Small intestine (tissue), 16 donors: ENCODE measurements at places on chromosomes 1 and 21. TPM values are rescaled to one million over a fixed set of nuclear protein-coding genes. Genes with fewer than 3 reads are reported as not detected.

ZNHIT6 gene
- polyA plus RNA-seq: 2.5 TPM

DNA sequence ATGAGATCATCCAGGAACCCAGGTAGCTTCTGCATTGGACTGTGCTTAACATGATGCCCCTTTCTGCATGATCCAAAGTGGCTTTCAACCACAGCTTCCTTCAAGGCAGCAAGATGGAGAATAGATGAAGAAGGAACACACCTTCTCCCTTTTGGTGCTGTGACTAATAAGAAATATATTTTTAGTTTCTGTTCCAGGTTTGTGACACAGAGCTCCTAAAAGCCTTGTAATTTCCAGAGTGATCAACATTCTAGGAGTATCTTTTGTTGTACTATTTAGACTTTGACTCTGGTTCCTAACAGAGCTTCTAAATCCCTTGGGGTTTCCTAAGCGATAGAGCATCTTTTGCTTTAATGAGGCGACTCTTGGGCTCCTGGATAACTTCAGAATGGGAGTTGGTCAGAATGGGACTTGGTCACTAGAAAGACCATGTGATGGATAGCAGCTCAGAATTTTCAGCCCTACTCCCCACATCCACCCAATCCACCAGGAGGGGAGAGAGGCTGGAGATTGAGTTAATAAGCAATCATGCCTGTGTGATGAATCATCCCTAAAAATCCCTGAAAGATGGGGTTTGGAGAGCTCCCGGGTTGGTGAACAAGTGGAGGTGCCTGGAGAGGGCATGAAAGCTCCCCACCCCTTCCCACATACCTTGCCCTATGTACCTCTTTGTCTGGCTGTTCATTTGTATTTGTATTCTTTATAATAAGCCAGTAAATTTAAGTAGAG, 134.8 kb downstream of the FGGY start:
- peaks cover 7% of the 10 kb centered on the region for H3K36me3 ChIP-seq
- no peak for DNase-seq
- no peaks in the 10 kb centered on the region for H3K27me3 ChIP-seq

XCL1 gene
- 0.54 TPM for polyA plus RNA-seq

KLHDC8A gene
- 1.1 TPM for polyA plus RNA-seq

- no peak overlapping the region for H3K27ac ChIP-seq
- H3K27me3 ChIP-seq: no peaks in the 10 kb centered on the region
- H3K36me3 ChIP-seq: no peaks in the 10 kb centered on the region
- no peak for DNase-seq
Measured at GRCh38 chr21:30726726-30727125, 8.1 kb upstream of the KRTAP21-3 start.

DNA sequence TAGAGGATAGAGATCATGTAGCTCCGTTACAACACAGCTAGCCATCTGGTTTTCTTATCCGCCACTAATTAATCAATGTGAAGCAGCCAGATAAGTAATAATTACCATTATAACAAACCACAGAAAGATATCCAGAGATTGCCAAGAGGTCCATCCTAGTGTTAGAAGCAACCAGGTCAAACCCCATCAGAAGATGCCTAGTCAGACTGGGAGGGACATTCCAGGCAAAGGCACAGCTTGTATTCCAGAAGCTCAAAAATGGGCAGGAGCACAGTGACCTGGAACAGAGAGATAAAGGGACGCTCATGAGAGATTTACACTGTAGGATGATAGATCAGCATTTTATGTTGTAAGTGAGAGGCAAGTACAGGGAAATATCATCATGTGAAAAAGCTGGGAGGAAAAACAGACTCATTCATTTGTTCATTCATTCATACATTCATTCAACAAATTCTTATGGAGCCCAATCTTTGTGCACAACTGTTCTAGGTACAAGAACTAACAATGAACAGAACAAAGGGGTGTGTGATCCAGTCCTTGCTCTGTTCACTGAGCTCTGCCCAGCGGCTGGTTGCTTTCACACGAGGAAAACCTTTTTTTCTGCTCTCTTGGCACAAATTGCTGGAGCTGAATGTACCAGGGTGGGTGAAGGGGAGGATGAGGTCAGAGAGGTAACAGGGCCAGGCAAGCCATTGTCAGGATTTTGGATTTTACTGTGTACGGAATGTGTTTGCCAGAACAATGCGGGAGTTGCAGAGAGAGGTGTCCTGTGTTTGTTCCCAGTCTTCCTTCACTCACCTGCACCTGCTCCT, 240.8 kb upstream of the FGGY start:
- no peaks in the 10 kb centered on the region for H3K27me3 ChIP-seq
- no peak overlapping the region for H3K4me3 ChIP-seq
- H3K36me3 ChIP-seq: no peaks in the 10 kb centered on the region
- DNase-seq: no peak
- H3K4me1 ChIP-seq: peaks cover 32% of the 10 kb centered on the region
